ENCODE measurements at places on chromosomes 6 and 20. TPM values are rescaled to one million over a fixed set of nuclear protein-coding genes. Genes with fewer than 3 reads are reported as not detected.

HLA-DRB1 gene
- total RNA-seq: 20.5 TPM

ZNF311 gene
- total RNA-seq: not detected

PHACTR3 gene
- total RNA-seq: 0.52 TPM

C2 gene
- total RNA-seq: 1.3 TPM

REPS1 gene
- total RNA-seq: 19.5 TPM

FAM184A gene
- 6.5 TPM for total RNA-seq

CALHM4 gene
- total RNA-seq: not detected
